Vagina (tissue), 2 donors: ENCODE measurements at places on chromosomes 5 and 9. TPM values are rescaled to one million over a fixed set of nuclear protein-coding genes. Genes with fewer than 3 reads are reported as not detected.

The TLE1 gene
- total RNA-seq: 75.1 TPM

DNA sequence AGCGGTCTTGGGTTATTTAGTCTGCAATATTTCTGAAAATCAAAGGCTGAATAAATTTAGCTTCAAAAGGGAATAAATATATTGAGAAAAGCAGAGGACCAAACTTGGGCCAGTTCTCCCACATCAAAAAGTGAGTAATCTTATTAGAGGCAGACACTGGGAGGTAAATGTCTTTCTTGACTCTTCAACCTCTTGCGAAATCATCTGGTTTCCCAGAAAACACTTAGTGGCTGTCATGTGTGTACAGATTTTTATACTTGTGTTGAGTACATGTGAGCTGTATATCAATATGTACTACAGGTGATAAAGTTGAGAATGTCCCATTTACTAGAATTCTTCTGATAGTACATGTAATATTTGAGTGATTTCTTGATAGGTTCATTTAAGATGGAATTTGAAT lies 454.9 kb downstream of the PRR16 start:
- DNase-seq: no peak

The CER1 gene
- not detected for total RNA-seq

- DNase-seq: no peak
These were observed 9.2 kb downstream of the ENC1 start for GRCh38 chr5:74631081-74631953.
